Muscle of back (tissue), 13 donors: ENCODE measurements at places on chromosomes 16 and 17. TPM values are rescaled to one million over a fixed set of nuclear protein-coding genes. Genes with fewer than 3 reads are reported as not detected.

The PPP1R1B gene
- 2.1 TPM for polyA plus RNA-seq

- DNase-seq = no peak
These were observed 2.7 kb downstream of the TNFAIP1 start for GRCh38 chr17:28338056-28338768.

GRCh38 chr16:27414788-27415431 lies 12.9 kb downstream of the IL21R start:
- DNase-seq = no peak

DNA sequence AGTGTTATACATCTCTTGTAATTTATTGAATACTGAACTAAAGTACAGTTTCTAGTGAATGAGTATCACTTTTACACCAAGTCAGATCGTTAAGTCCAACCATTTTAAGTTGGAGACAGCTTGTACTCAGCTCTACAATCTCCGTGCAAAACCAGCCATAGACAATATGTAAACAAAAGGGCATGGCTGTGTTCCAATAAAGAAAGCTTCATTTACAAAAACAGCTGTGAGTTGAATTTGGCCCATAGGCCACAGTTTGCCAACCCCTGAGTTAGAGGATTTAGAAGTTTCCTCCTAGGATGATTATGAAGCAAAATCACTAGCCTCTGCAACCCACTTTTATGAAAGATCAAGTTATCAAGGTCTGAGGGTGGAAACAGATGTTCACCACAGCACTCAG lies 105.7 kb upstream of the RCVRN start:
- peak; percentile 41 for DNase-seq

The PRAC1 gene
- not detected for polyA plus RNA-seq

GRCh38 chr16:75248142-75248535 lies 3.3 kb downstream of the BCAR1 start:
- DNase-seq = no peak

DNA sequence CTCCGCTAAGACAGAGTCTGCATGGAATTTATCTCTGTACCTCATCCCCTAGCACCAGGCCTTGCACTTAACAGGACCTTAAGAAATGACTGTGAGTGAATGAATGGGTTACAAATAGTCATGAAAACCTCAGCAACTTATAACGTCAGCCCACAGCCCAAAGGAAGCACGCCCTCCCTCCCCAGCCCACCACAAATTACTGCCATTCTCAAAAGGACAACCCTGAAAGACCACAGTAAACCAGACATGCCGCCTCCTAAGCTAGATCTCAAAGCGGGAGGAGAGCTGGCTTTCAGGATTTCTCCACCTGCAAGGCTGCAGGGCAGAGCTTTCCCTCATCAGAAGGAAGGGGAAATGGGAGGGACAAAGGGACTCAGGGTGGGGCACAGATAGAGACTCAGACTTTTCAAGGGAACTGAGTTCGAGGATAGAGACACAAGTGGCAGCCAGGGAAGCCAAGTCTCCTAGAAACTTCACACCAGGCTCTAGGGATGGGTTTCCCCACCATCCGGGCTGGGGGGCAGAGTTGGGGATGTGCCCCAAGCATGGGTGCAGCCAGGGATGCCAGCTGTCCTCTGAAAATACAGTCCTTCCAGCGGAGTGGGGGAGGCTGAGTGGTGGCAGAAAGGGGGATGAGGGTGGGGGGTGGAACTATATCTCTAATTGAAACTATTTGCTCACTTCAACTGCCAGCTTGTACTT lies 56.7 kb downstream of the PLXDC1 start:
- no peak for DNase-seq

GRCh38 chr17:43454868-43455267 lies 28.9 kb upstream of the DHX8 start:
- no peak for DNase-seq

GRCh38 chr16:9124908-9125584 lies 33.6 kb downstream of the HAPSTR1 start:
- no peak for DNase-seq

- DNase-seq = peak; percentile 47
These were observed 26.9 kb upstream of the RPL38 start for GRCh38 chr17:74176546-74177001.

DNA sequence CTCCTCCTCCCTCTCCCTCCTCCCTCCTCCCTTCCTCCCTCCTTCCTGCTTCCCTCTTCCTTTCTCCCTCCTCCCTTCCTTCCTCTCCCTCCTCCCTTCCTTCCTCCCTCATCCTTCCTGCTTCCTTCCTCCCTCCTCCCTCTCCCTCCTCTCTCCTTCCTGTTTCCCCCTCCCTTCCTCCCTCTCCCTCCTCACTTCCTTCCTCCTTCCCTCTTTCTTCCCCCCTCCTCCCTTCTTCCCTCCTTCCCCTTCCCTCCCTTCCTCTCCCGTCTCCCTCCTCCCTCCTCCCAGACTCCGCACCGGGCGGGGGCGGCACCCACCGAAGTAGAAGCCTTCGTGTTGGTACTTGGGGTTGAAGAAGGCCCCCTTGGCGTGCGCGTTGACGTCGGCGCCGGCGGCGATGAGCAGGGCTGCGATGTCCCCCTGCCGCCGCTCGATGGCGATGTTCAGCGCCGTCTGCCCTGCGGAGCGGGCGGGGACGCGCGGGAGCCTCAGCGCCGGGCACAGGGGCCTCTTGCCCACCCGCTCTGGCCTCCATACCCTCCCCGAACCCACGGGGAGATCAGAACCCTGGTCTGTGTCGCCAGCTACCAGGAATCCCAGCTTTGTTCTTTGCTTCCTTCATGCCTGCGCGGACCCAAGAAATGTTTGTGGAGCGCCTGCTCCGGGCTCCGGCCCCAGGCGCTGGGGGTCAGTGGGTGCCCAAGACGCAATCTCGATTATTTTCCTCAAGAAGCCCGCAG lies 22.2 kb downstream of the TRPV3 start:
- DNase-seq = peak; percentile 94

The RPUSD1 gene
- polyA plus RNA-seq = 9.0 TPM

The CD300LB gene
- polyA plus RNA-seq = not detected

GRCh38 chr16:4580250-4580649 lies 24.1 kb downstream of the C16orf96 start:
- DNase-seq = no peak

DNA sequence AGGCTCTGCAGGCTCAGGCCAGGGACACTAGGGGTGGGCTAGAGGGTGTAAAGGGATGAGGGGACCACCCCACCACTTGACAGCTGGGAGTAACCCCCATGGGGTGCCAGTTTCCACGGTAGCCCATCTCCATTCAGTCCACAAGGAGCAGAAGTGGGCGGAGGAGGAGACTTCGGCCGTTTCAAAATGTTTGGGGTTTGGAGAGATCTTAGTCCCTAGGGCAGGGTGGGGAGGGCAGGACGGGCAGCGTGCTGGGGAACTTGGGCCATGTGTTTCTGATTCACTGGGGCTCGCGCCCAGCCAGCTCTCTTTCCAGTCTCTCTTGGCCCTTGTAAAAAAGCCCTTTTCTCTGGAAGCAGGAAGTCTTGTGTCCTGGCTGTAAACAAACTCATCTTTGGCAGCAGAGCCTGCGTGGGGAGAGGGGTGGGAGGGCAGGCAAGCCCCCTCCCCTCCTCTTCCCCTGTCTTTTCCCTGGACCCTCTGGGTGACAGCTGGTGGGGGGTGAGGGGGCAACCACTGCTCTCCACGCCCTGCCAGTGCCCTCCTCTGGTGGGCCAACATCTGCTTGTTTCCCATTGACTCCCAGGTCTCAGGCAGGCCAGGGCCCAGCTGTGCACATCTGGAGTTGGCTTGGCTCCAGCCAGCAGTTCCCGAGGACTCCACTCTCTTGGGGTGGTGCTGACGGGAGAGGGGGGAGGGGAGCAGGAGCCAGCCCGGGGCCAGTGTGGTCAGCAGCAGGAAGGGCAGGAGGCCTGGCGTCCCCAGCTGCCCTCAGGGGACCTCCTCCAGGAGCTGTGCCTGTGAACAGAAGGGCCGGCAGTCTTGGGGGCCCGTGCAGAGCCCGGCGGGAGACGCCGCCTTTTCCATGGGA lies 8.1 kb downstream of the CYGB start:
- DNase-seq = peak; percentile 98

DNA sequence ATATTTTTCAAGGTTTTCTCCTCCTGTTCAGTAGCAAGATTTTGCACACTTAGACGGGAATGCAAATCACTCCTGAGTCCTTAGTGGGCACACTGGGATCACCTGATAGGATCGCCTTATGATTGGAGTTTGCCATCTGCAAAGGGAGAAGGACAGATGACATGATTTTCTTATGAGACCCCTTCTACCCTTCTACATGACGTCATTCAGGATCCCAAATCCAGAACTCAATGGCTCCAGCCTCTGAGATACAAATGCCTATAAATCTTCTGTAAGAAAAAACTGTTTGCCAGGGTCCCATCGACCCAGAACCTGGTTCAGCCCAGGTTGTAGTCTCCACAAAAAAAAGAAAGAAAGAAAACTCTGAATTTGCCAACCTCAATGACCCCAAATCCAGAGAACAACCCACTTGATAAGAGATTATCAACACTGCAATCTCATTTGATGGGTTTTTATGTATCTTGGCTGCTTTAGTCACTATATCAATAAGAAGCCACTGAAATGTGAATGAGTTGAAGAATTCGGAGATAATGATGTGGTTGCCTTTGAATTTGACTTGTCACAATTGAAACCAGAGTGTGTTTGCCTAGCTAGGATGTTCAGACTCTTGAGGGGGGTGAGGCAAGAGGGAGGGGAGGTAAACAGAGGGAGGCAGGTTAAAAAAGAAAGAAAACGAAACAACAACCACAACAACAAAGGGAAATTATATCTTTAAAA lies 6.7 kb downstream of the ZNF423 start:
- DNase-seq = no peak

DNA sequence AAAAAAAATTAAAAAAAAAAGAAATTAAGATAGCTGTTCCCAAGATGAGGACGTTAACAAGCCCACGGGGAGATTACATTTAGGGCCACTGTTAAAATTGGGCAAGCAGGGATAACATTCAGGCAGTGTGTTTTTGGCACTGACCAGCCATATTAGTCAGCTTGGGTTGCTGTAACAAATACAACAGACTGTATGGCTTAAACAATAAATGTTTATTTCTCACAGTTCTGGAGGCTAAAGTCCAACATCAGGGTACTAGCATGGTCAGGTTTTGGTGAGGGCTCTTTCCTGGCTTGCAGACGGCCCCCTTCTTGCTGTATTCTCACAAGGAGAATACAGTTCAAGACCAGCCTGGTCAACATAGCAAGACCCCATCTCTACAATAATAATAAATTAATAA lies 31.3 kb downstream of the ARSG start:
- no peak for DNase-seq

DNA sequence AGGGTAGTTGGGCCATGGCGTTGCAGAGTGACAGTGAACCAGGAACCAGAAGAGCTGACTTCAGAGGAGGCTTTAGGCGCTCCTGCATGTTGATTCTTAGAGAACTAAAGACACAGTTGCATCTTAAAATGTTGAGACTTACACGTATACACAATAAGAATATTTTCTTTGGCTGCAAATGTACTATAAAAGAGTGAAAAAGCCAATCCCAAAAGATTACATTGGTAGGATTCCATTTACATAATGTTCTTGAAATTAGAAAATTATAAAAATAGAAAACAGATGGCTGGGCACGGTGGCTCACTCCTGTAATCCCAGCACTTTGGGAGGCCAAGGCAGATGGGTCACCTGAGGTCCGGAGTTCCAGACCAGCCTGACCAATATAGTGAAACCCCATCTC lies 738.8 kb downstream of the WWOX start:
- DNase-seq = no peak
